ENCODE measurements at places on chromosomes 11 and 22. TPM values are rescaled to one million over a fixed set of nuclear protein-coding genes. Genes with fewer than 3 reads are reported as not detected.

MYO7A gene
- 51.1 TPM for total RNA-seq

PDGFB gene
- total RNA-seq = 10.4 TPM

OR4D5 gene
- not detected for total RNA-seq

MMP13 gene
- not detected for total RNA-seq

INPP5J gene
- total RNA-seq = 2.7 TPM

TSSK2 gene
- total RNA-seq = not detected

DNAJB7 gene
- not detected for total RNA-seq

RAPSN gene
- total RNA-seq = 8.1 TPM

CRYBB3 gene
- total RNA-seq = 325 TPM

FAM180B gene
- 1.2 TPM for total RNA-seq

CTSW gene
- 0.77 TPM for total RNA-seq

OR51S1 gene
- total RNA-seq = not detected

BTBD18 gene
- total RNA-seq = not detected

MS4A4E gene
- 0.49 TPM for total RNA-seq

MOV10L1 gene
- 5.6 TPM for total RNA-seq

GGTLC3 gene
- total RNA-seq = not detected
